Renal cortex interstitium (tissue), 15 donors: ENCODE measurements at places on chromosomes 12 and 14. TPM values are rescaled to one million over a fixed set of nuclear protein-coding genes. Genes with fewer than 3 reads are reported as not detected.
A peak's percentile ranks its signal among the peaks of the same experiment; 100 is the strongest.

DNA sequence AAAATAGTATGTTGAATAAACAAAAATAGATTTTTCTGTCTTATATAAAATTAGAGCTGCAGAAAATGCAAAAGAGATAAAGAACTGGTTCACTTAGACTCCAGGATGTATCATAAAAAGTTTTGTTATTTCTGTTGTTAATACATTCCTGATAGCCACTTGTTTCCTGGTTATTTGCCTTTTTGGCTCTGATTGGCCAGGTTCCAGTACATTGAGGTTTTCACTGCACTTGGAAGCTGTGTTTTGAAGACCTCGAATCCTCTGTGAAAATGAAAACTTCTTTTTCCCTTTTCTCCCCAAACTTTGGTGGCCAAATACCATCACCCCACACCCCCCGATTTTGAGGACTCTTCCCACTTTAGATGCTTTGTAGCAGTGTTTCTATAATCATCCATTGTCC lies 525.3 kb downstream of the MED13L start:
- DNase-seq = no peak

GRCh38 chr14:90379106-90379505 lies 17.7 kb upstream of the CALM1 start:
- DNase-seq = no peak

GRCh38 chr14:67480011-67480410 lies 8.5 kb downstream of the TMEM229B start:
- no peak for DNase-seq

DNA sequence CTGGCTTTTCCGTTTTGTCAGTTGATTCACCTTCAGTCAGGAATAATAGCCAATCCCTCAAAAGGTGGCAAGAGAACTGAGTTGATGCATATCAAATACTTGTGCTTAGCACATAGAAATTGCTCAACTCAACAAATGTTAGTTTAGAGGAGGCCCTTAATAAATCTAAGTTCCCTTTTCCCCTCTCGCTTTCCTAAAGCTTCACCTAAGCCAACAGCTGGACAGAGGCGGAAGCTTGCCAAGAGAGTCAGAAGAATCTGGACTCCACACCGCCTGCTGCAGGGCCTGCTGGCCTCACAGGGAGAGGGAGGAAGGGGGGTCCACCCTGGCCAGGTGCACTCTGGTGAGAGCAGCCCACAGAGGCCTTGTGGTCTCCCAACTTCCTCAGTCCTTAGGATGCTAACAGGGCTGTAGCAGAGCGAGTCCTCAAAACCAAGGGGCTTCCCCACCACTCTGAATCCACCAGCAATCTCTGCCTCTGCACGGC lies 213.1 kb downstream of the CHST11 start:
- DNase-seq = no peak

DNA sequence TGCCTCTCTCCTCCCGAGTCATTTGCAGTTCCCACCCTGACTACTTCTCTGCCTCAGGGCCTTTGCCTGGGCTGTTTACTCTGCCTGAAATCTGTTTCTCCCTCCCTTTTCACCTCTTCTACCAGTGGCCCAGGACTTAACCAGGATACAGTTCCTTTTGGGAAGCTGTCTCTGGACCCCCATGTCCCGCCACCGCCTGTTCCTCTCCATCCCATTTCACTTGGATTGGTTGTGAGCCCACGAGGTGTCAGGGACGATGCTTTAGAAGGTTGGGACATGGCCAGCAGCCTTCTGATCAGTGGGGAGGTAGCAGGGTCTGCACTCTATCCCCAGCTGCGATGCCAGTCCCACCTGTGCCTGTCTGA lies 51.8 kb downstream of the FAM222A start:
- DNase-seq = no peak

DNA sequence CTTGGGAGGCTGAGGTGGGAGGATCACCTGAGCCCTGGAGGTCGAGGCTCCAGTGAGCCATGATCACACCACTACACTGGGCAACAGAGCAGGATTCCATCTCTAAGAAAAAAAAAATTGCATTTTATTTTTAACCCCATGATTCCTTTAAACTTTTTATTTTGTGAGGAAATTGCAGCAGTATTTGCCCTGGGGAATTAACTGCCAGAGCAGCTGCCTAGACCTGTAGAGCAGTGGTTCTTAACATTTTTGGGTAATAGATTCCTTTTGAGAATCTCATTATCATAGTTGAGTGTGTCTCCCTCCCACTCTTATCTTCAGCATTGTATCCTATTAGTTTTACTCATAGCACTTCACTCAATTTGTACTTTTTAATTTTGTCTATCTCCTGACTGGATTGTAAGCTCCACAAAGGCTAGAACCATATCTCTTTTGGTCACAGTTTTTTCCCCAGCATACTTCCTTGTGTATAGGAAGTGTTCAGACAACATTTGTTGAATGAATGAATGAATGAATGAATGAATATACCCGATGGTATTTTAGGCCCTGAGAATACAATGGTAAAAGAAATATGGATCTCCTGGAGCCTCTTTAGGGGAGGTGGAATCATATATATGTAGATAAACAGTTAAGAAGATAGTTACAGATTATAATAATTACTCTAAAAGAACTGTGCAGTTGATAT lies 40.6 kb downstream of the BRMS1L start:
- no peak for DNase-seq

GRCh38 chr14:101595349-101595748 lies 34.1 kb downstream of the DIO3 start:
- DNase-seq = no peak

- DNase-seq = no peak
Observed at GRCh38 chr12:6534695-6534944, 303 bp downstream of the GAPDH start.

- DNase-seq = no peak
Observed at GRCh38 chr14:59679872-59680271, 103.3 kb upstream of the CCDC175 start.

GRCh38 chr12:4784404-4785054 lies 64.3 kb downstream of the GALNT8 start:
- no peak for DNase-seq

- DNase-seq = no peak
Observed at GRCh38 chr12:106436164-106436563, 78.6 kb downstream of the POLR3B start.

DNA sequence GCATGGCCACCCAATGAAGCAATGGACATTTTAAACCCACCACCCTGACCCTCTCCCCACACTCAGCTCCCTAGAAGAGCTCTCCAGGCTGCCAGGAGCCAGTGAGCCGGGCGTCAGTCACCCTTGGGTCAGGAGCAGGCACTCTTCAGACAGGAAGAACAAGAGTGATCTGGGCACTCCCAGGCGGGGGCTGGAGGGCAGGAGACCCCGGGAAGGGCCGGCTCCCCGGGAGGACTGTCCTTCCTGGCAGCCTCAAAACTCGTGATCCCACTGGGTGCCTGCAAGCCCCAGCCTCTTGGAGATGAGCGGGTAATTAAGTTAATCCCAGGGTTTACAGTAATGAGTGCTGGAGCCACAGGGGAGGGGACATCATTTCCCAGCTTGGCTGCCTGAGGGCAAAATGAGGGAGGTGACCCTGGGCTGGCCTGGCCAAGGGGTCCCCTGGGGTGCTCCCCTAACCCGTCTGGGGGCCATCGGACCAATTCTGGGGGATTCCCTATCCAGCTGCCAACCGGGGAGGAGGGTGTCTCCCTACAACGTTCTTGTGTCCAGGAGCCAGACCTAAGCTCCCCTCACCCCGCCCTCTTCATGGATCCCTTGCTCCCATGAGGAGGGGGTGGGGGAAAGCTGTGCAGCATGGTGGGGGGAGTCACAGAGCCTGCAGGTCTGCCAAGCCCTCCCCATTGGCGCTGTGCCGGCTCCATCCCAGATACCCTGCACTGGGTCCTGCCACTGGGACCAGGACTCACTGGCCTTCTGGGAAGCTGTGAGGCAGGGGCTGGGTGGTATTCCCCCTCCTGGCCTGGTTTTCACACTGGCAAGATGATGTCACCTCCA lies 59.2 kb downstream of the CCNK start:
- no peak for DNase-seq

GRCh38 chr12:61993734-61994345 lies 266.4 kb upstream of the USP15 start:
- no peak for DNase-seq

DNA sequence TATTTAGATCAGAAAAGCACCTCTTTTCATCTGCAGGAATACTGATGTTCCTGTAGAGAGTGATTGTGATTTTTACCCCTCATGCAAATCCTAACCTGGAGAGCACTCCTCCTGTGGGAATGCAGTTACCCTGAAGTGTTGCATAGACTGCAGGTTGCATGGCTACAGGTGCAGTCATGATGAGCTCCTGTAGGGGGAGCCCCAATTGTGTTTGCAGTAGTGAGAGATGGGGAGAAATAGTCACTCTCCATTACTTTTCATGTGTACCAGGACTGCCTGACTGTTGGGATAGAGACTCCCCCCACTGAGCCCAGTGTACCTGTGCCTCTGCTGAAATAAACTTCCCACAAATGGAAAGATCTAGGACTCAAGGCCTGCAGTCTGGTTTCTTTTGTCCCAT lies 1086.5 kb downstream of the SLC6A15 start:
- no peak for DNase-seq

- DNase-seq = no peak
Observed at GRCh38 chr12:68958322-68958721, 25.4 kb upstream of the CPM start.

- no peak for DNase-seq
Observed at GRCh38 chr12:76268267-76268666, 79.9 kb downstream of the BBS10 start.

GRCh38 chr14:102551995-102552705 lies 40.3 kb upstream of the RCOR1 start:
- DNase-seq = no peak

GRCh38 chr12:105804591-105805265 lies 334.0 kb downstream of the NUAK1 start:
- DNase-seq = no peak

- no peak for DNase-seq
Observed at GRCh38 chr14:101109347-101109638, 205.8 kb upstream of the RTL1 start.

DNA sequence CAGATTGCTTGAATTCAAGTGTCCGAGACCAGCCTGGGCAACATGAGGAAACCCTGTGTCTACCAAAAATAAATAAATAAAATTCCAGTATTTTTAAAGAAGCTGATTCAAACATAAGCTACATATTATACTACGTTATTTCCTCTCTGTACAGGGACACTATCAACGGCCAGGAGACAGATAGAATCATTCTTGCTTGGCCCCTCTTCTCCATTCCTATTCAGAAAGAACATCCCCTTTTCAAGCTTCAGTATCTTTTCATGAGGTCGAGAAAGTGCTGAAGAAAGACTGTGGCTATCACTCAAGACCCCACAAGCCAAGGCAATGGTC lies 314 bp upstream of the DHRS7 start:
- no peak for DNase-seq

DNA sequence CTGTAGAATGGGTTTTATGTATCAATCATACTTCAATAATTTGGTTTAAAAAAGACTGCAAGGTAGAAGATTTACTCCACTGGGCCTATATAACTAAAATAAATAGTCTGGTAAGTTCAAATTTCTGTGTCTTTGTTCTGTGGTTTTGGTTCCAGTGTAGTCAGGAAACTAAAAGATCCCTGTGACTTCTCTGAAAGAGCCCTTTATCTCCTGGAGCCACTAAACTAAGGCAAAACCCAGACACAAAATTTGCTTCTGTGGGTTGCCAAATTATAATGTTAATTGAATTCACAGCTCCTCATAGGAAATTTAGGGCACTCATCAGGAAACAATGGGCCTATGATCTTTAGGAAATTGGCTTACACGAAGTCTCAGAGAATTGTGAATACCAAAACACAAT lies 1038.4 kb downstream of the GALC start:
- DNase-seq = no peak

- no peak for DNase-seq
Observed at GRCh38 chr14:58747181-58747580, 109.4 kb downstream of the DACT1 start.

GRCh38 chr12:14710632-14711320 lies 14.4 kb upstream of the GUCY2C start:
- DNase-seq = peak; percentile 3

- DNase-seq = no peak
Observed at GRCh38 chr14:74203639-74204038, 35.6 kb upstream of the VSX2 start.

- no peak for DNase-seq
Observed at GRCh38 chr12:13275241-13276085, 78.9 kb downstream of the EMP1 start.

DNA sequence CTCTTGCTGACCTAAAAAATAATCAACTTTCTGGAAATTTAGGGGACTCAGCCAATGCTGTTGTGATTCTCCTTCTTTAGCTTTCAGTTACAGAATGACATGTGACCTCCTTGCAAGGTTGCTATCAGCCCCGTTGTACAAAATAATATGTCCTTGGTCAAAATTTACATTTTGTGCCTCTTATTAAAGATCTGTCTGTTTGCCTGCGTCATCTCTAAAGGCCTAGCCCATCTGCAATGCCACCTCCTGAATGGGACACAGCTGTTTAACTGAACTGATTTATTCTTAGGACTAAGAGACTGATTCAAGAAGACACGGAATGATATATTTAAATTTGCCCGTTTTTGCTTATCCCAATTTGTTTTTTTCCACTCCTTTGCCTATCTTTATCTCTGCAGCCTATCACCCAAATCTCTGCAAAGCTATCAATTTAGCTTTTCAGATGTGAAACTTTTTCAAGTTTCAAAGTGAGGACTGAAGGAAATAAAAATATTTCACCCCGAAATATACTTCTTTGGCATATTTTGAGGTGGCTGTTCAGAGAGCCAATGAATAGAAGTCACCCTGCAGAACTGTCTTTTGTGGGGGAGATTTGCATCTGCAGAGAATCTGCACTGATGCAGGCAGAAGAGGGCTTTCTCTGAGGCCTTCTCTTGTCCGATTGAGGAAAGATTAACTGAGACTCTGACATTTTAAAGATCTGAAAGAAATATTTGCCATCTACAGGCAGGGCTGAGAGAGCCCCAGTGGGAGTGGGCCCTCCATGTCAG lies 126.0 kb downstream of the VEZT start:
- DNase-seq = no peak

- DNase-seq = no peak
Observed at GRCh38 chr14:34930591-34931091, 52.2 kb upstream of the SRP54 start.

GRCh38 chr12:100348657-100349454 lies 8.0 kb upstream of the SLC17A8 start:
- peak; percentile 19 for DNase-seq

GRCh38 chr12:53483979-53484377 lies 15.3 kb downstream of the MAP3K12 start:
- no peak for DNase-seq

GRCh38 chr12:40837891-40838429 lies 145.7 kb downstream of the CNTN1 start:
- DNase-seq = no peak

FOXN4 gene
- 1.8 TPM for polyA plus RNA-seq

LPAR5 gene
- 0.96 TPM for polyA plus RNA-seq

TTLL5 gene
- 32.7 TPM for polyA plus RNA-seq

ANP32D gene
- not detected for polyA plus RNA-seq

TAS2R46 gene
- polyA plus RNA-seq = not detected

ACSM4 gene
- not detected for polyA plus RNA-seq

MORN3 gene
- 1.9 TPM for polyA plus RNA-seq

CEBPE gene
- polyA plus RNA-seq = 0.16 TPM

NELL2 gene
- 17.5 TPM for polyA plus RNA-seq

SERPINA3 gene
- polyA plus RNA-seq = 0.29 TPM
